ENCODE measurements at places on chromosomes 2 and 18.

DNA sequence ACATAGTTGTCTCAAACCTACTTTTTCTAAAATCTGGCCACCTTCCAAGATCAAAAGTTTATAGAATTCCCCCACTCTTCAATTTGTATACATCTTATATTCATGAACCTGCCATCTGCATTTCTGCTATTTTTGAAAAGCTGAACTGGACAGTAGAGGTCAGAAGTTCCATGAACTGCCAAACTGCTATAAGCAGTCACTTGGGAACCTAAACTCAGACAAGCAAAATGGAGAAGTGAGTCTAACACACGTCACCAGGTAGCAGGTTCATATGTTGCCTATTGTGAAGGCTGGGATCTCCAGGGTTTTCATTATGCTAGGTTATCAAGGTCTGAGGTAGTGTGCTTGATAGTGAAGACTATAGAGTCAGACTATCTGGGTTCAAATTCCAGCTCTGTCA, 2.0 kb upstream of the MYO1B start:
- no peak for DNase-seq

- no peak for DNase-seq
Measured at GRCh38 chr2:23563673-23564614, 179.0 kb downstream of the KLHL29 start.

GRCh38 chr2:110843496-110843895, 111.1 kb downstream of the ACOXL start:
- no peak for DNase-seq

DNA sequence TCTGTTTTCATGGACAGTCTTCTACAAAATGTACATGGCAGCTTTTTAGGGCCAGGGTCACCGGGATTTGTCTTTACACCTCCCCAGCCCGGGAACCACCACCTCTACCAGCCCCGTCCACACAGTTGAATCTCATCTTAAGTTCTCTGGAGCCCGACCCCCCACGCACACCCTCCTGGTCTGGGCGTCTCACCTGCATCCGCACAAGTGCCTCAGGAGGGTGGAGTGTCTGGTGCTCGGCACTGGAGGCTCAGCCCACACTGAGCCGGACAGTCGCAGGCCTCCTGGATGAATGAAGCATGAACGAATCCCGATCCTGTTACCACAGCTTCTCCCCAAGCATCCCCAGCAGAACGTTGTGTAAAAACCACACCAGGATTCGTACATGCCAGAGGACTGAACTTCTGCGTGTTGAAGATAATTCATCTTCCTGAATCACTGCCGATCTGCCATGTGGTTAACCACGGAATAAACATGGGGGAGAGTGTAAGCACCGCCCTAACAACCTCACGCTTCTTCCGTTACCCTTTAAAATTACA, 162.0 kb downstream of the RTP5 start:
- DNase-seq = no peak

DNA sequence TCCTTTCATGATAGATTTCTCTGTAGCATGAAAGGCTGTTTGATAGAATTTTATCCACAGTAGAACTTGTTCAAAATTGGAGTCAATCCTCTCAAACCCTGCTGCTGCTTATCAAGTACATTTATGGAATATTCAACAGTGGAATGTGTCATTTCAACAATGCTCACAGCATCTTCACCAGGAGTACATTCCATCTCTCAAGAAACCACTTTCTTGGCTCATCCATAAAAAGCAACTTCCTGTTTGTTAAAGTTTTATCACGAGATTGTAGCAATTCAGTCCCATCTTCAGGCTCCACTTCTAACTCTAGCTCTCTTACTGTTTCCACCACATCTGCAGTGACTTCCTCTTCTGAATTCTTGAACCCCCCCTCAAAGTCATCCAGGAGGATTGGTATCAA, 29.4 kb downstream of the PDCL3 start:
- DNase-seq = no peak

DNA sequence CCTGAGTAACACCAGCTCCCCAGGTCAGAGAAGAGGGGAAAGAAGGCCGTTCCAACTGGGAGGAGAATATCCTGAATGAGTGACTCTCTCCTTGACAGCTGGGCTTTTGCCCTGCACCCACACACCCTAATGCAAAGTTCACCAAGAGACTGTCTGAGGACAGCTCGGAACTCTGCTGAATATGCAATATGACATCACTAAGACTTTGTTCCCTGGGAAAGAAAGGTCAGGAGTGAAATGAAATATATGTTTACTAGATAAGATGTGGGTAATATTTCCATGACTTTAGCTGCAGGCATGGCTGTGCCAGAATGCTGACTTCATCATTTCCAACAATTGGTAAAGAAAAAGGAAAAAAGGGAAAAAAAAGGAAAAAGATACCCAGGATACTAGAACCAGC, 488.2 kb upstream of the RAB6C start:
- DNase-seq = no peak

- no peak for DNase-seq
Measured at GRCh38 chr2:28444956-28445355, 50.9 kb upstream of the PLB1 start.

GRCh38 chr2:195658541-195658890, 1.5 kb downstream of the SLC39A10 start:
- peak; percentile 35 for DNase-seq

GRCh38 chr2:156155319-156155718, 177.2 kb downstream of the NR4A2 start:
- DNase-seq = no peak

GRCh38 chr2:177281400-177282180, 17.1 kb upstream of the NFE2L2 start:
- DNase-seq = no peak

DNA sequence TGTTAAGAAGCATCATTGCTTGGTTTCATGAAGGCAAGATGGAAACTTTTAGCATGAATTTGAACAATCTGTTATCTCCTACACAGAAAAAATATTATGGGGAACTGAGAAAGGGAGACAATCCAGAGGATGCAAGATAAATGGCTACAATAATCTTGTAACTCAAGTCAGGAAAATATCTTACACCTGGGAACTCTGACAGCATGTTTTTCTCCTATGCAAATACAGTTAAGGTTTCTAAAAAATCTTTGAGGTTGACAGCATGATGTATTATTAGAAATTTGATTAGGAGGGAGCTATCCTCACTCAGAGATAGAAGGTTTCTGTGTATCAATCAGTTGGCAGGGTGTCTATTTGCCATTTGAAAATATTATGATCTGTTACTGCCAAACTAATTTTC, 75.6 kb downstream of the GPD2 start:
- DNase-seq = no peak

DNA sequence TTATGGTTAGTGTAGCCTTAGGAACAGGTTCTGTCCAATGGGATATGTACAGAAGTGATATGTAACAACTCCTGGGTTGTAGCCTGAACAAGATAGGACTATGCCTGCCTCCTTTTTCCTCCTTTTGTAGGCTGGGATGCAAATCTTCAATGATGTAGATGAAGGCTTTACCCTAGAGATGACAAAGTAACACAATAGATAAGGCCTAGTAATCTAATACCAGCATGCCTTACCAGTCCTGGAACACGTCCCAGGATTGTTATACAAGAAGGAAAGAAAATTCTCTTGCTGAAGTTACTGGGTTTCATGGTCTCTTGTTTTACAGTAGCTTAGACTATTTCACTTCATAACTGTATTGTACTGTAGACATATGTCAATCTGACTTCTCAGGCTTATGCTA, 192.1 kb downstream of the OTX1 start:
- no peak for DNase-seq

- DNase-seq = peak; percentile 12
Measured at GRCh38 chr2:224343226-224343625, 58.7 kb downstream of the FAM124B start.

GRCh38 chr18:48296581-48296980, 112.6 kb downstream of the ZBTB7C start:
- DNase-seq = no peak

- no peak for DNase-seq
Measured at GRCh38 chr2:147364597-147364996, 480.2 kb upstream of the ACVR2A start.

DNA sequence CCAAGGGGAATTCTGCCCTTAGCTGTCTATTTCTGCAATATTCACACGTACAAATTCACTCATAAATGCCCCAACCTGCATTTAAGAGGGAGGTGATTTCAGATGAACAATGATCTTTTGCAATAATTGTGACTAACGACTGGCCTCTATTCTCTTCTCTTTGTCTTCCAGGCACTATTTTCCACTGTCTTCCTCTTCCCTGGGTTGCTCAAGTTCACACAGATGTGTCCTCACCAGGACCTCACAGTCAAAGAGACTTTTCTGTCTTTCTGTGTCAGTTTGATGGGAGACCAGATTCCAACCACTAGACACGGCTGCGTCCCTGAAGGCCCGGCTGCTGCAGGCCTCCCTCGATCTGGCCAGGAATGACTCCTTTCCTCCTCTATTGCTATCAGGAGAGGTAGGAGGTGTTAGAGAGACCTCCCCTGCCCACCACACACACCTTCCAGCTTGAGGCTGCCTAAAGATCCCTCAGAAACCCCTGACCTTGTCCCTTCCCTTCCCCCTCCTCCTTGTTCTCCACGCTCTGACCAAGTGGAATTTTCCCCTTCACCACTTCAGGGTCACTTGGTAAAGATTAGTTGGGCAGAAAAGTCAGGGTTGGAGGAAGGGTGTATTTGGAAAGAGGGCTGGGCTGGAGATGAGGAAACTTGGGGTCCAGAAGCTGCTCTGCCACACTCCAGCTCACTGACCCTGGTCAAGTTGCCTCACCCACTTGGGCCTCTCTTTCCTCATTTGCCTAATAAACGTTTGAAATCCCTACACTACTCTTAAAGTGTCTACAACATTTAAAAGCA, 109.2 kb upstream of the COPS8 start:
- DNase-seq = no peak

All from SK-MEL-5 (cell line).